ENCODE measurements at places on chromosomes 6 and 20. TPM values are rescaled to one million over a fixed set of nuclear protein-coding genes. Genes with fewer than 3 reads are reported as not detected.

Gene TNF
- 0.47 TPM for total RNA-seq

DNA sequence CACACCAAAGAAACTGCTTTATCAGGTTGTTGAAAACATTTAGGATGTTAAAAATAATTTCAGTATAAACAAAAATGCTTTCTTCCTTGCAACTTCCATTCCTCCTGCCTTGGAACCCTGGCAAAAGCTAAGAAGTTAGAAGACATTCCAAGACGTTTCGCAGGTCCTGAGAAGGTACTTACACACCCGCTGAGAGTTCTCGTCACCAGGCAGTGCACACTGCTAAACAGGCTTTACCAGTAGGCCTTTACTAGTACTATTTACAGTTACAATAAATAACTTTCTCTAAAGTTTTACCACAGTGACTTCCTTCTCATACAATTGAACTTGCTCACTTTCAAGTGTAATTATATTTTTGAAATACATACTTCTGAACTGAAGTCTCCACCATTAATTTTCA lies 81.4 kb upstream of the RPS6KA2 start:
- DNase-seq, result no peak

GRCh38 chr6:128290221-128290620 lies 230.2 kb downstream of the PTPRK start:
- DNase-seq, result no peak

- no peak for DNase-seq
These were observed 382.4 kb downstream of the PKHD1 start for GRCh38 chr6:51704932-51705540.

- DNase-seq, result no peak
These were observed 175.9 kb downstream of the ZDHHC14 start for GRCh38 chr6:157556671-157557430.

Gene OLIG3
- not detected for total RNA-seq

Gene HNF4A
- total RNA-seq, result not detected

DNA sequence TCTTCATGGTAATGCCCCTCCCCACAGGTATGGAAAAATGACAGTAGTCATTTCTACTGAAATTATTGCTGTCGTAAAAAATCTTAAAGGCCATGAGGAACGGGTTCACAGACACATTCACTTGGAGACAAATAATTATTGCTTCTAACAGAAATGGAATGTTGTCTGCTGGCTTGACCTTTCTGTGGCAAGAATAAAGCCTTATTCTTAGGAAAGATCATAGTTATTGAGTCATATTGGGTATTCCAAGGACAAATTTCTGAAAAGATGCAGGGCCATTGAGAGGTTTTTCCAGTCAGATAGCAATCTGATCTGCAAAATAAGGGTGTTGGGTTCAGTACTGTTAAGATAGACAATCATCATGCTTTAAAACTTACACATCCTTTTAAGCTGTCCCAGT lies 29.2 kb downstream of the AKAP7 start:
- DNase-seq, result no peak

DNA sequence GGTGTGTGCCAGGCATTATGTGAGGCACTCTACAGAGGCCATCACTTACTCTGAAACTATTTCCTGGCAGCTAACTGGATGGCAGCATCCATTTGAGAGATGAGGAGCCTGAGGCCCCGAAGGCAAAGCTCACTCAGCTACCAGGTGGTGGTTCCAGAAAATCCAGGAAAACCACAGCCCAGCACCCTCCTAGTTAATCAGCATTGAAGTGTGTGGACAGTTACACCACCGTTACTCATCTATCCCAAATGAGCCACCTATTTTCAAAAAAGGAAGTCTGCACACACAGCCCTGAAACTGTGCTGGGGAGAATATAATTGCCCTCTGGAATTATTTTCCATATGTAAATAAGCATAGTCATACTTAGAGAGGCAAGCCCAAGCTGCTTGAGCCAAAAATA lies 67.4 kb downstream of the CNBD2 start:
- no peak for DNase-seq

DNA sequence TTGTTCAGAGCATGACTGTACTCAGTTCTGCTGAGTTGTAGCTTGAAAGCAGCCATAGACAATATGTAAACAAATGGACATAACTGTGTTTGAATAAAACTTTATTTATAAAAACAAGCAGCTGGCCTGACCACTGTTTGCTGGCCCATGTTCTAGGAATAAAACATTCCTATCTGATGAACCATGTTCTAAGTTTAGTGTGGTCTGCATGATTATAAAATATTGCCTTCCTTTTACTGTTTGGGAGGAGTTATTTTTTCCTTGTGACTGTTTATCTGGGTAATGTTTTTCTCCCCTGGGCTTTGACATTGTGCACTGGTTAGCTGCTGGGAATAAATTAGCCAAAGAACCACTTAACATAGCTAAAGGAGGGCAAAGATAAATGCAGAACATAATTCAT lies 55.1 kb downstream of the CDS2 start:
- no peak for DNase-seq

Gene PTGIS
- total RNA-seq, result 26.3 TPM

DNA sequence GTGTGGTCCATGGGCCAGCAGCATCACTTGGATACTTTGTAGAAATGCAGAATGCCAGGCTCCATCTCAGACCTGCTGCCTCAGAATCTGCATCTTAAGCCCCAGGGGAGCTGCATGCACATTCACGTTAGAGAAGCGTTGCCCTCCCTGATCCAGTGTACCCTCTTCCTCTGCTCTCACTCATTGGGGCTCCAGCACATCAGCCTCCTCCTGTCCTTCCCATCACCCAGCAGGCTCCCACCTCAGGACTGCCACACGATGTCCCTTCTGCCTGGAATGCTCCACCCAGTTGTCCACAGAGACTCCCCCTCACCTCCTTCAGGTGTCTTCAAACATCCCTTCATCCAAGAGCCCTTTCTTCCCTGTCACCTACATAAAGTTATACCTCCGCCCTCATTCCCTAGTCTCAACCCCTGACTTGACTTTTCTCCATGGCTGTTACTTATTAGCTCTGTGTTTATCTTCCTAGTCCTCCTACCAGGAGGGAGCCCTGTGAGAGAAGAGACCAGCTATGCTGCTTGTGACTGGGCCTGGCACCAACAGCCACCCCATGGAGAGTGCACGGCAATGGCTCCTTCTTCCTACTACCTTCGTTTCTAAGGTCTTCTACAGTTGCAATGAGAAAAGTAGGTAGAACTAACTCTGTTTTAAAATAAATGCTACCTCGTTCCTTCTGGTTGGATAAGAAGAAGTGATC lies 3.3 kb upstream of the ACSS1 start:
- no peak for DNase-seq

Gene PPP1R16B
- 6.3 TPM for total RNA-seq

Gene FNDC11
- 0.14 TPM for total RNA-seq

Gene CCN2
- total RNA-seq, result 33.0 TPM

- no peak for DNase-seq
These were observed 274.5 kb upstream of the NRSN1 start for GRCh38 chr6:23851522-23851921.

GRCh38 chr6:140269591-140270165 lies 895.2 kb upstream of the CITED2 start:
- no peak for DNase-seq

- no peak for DNase-seq
These were observed 16.0 kb downstream of the DOP1A start for GRCh38 chr6:83083476-83083875.
